ENCODE measurements at places on chromosomes 2 and 18.
A peak's percentile ranks its signal among the peaks of the same experiment; 100 is the strongest.

DNA sequence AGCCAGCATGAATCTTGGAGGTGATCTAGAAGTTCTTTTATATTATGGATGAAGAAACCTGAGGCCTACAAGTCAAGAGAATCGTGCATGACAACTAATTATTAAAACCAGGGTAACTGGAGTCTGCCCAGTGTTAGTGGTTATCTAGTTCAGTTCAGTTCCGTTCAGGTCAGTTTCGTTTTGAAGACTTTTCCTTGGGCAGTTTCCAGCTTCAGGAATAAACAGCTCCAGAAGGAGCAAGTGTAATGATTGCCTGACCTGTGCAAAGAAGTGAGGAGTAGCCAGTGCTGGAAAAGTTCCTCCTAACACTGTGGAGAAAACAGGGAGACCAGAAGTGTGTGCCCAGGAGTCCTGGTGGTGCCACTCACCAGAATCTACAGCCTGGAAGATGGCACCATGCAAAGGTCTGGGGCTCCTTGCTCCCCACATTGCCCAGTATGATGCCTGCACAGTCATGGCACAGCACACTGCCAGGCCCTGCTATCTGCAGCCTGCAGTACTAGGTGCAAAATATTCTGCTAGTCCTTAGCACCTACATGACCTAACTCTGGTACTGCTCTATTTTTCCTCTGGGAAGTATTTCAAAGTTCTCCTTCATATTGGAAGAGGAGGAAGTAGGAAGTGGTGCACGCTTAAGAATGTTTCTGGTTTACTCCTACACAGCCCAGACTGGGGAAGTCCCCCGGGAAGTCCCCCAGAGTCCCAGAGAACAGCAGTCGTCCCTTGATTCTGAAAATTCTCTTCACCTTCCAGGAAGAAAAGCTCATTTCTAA, 65.8 kb downstream of the SUMO1 start:
- no peak for DNase-seq

GRCh38 chr2:71130905-71131244, 441 bp downstream of the MPHOSPH10 start:
- no peak for DNase-seq

- DNase-seq, result peak; percentile 10
Observed at GRCh38 chr2:180222644-180223043, 215.5 kb upstream of the CWC22 start.

GRCh38 chr18:74477771-74478170, 18.4 kb upstream of the CNDP2 start:
- no peak for DNase-seq

DNA sequence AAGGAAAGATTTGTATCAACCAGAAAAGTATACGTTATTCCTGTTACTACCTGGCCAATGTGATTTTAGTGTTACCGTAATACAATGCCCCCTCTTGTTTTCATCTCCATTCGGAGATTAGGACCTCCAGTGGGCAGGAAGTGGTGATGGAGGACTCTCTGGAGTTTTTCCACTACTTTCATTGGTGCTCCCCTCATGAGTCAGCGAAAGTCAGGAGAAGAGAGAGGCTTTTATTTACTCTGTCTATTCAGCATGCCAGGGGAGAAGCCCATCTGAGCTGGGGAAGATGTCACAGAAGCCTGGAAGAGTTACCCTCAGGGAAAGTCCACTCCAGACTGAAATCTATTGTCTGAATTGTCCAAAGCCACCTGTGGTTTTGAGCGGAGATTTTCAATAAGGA, 88.2 kb upstream of the THUMPD2 start:
- DNase-seq, result no peak

DNA sequence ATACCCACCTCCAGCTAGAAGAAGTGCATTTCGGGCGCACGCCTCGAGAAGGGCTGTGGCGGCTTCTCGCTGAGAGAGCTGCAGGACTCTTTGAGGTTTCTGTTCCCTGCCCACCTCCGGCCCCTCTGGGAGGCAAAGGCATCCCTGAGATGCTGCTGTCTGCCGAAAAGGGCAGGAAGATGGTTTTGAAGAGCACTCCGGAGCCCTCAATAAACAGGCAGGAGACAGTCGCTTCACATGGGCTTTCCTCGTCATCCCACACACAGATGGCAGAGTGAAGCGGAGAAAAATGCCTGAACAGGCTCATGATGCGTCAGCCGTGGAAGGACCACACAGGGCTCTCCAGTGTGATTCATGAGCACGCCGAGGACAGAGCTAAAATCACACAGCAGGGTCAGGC, 25.4 kb upstream of the GLI2 start:
- no peak for DNase-seq

DNA sequence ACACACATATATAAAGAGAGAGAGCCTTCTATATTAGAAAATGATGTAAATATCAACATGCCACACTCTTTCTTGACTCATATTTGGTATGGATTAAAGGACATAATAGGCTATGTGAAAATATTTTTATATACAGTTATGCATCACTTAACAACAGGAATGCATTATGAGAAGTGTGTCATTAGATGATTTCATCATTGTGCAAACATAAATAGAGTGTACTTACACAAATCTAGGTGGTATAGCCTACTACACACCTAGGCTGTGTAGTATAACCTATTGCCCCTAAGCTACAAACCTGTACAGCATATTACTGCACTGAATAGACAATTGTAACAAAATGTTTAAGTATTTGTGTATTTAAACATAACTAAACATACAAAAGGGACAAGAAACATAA, 354.8 kb upstream of the CNTNAP5 start:
- DNase-seq, result no peak

DNA sequence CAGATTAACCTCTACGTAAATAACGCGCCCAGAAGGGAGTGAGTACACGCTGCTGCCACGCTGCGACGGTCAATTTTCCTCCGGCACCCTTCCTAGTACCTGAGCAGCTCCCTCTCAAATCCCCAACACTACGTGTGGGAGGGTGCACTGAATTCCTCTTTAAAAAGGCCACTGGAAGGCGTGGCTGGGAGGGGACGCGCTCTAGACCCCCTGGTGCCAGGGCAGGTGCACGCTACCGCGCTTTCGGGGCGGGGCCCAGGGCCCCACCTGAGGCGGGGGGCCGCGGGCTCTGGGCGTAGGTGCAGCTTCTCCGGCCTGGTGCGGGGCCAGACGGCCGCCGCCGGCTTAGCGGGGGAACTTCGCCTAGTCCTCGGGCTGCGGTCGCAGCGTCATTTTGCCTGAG, 668 bp upstream of the ANKRD12 start:
- DNase-seq, result no peak

GRCh38 chr2:8544786-8545694, 136.8 kb upstream of the ID2 start:
- no peak for DNase-seq

GRCh38 chr2:197217541-197217940, 93.0 kb downstream of the ANKRD44 start:
- no peak for DNase-seq

DNA sequence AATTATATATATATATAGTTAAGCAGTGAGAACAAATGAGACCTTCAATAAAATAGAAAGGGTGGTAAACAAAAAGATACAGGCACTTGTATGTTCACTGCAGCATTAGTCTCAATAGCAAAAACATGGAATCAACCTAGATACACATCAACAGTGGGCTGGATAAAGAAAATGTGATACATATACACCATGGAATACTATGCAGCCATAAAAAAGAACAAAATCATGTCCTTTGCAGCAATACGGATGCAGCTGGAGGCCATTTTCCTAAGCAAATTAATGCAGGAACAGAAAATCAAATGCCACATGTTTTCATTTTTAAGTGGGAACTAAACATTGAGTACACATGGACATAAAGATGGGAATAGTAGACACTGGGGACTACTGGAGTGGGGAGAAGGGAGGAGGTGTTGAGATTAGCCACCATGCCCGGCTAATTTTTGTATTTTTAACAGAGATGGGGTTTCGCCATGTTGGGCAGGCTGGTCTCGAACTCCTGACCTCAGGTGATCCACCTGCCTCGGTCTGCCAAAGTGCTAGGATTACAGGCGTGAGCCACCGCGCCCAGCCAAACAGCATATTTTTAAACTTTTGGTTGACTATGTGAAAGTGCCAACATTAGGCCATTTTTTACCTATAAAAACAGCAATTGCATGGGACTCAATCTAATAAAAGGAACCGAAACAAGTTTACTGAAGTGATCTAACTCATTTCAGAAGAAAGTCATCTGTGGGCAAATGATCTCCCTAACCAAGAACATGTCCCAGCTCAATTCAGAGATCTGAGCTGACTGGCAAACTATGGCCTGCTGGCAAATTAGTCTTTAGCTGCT, 23.7 kb downstream of the ICA1L start:
- DNase-seq, result no peak

GRCh38 chr2:21924640-21925285, 801.0 kb downstream of the TDRD15 start:
- DNase-seq, result no peak

DNA sequence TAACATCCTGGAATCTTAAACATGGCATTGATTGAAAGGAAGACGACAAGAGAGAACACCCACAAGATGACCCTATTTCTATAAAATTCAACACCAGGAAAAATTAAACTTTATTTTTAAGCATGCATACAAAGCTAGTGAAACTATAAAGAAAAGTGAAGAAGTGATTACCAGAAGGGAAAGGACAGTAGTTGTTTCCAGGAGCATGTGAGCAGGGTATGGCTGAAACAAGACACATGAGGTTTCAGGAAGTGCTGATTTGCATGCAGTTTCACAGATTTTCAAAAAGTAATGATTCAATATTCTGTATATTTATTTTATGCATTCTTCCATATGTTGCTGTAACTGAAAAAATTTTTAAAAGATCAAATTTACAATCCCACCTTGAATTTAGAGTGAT, 24.6 kb upstream of the DAW1 start:
- DNase-seq, result no peak

GRCh38 chr2:180133736-180134135, 126.6 kb upstream of the CWC22 start:
- DNase-seq, result no peak

DNA sequence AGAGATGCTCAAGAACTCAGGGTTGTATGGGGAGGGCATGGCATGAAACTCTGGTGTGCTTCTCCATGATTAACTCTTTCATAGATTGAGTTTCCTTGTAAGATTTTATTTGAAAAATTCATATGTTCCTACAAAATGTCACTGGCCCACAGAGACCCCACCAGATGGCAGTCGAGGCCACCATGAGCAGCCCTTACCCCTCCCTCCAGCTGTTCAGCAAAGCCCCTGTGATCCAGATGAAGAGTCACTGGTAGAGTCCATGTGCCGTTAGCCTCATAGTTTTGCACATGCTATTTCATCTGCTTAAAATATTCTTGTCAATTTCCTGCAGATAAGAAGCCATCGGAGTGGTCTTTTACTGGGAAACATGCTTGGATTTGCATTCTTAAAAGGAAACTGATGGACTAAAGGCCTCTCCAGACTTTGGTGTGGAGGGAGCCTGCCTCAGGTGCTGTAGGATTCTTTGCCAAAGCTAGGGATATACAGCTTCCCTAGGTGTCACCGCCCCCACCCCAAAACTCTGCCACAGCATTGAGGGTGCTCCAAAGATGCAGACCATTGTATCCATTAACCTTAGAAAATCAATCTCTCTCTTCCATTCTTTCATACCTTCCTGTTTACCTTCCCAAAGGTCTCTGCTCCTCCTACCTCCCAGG, 18.8 kb downstream of the ZNF385B start:
- DNase-seq, result no peak

GRCh38 chr2:78132391-78133370, 610.5 kb upstream of the LRRTM4 start:
- DNase-seq, result no peak

- DNase-seq, result peak; percentile 66
Observed at GRCh38 chr2:201466050-201466675, 14.6 kb downstream of the STRADB start.

GRCh38 chr2:25960920-25961319, 21.4 kb downstream of the KIF3C start:
- no peak for DNase-seq

GRCh38 chr2:230901006-230901405, 24.0 kb downstream of the GPR55 start:
- no peak for DNase-seq

- no peak for DNase-seq
Observed at GRCh38 chr18:23380001-23380550, 73.0 kb upstream of the RIOK3 start.

- no peak for DNase-seq
Observed at GRCh38 chr2:106988361-106988760, 102.4 kb upstream of the ST6GAL2 start.

GRCh38 chr2:106147665-106148064, 46.4 kb downstream of the UXS1 start:
- DNase-seq, result no peak

DNA sequence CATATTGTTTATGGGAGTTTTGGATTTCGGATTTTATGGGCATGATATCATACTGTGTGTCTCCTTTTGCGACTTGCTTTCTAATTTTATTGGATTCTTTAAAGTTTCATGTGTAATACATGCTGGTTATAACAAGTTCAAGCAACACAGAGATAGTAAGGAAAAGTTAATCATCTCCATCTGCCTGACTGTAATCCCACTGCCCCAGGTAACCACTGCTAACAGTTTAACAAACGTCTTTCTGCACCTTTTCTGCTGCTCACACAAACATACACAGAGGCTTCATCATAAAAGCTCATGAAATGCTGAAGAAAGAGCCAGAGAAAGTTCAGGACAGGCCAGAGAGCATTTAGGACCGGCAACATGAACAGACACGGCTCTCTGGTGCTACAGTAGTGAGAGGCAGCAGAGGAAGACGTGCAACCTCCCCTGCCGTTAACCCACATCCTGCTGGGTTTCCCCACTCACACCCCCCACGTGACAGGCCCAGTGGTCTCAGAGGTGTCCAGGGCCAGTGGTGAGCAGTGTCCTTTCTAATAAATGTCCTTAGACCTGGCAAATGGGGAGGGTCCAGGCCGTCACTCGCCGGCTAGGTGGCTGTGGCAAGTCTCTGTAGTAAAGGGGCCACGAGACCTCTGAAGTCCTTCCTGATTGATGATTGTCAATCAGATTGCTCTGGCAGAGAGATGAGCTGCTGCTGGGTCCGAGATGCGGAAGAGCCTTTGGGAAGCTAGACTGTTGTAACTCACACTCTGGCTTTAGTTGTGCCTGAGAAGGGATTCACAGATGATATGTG, 43.0 kb upstream of the SLC1A4 start:
- DNase-seq, result no peak

- no peak for DNase-seq
Observed at GRCh38 chr18:36867056-36867455, 38.1 kb downstream of the KIAA1328 start.

DNA sequence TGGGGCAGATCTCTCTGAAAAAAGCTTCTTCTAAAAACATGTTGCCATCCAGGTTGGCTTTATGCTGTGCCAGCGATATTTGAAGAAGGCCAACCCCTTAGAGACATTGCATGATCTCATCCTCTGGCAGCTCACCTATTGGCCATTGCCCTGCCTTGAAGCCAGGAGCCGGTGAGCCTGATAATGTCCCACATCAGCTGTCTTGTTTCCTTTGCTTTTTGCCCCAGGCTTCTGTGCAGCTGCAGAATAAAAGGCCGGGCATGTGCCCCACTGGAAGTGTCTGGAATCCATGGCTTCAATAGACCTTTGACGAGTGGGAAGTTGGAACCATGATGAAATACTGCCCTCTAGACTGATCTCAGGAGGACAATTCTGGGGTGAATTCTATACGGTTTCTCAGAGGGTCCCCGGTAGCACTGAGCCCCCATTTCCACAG, 523.5 kb upstream of the ZEB2 start:
- DNase-seq, result no peak

Measured in prostate gland (tissue), 2 donors.